A549 treated with DMSO at 1 μM for 4 hours (cell line): ENCODE measurements at places on chromosomes 12 and 14. TPM values are rescaled to one million over a fixed set of nuclear protein-coding genes. Genes with fewer than 3 reads are reported as not detected.

Gene ACYP1
- total RNA-seq, result 22.5 to 29.6 TPM (median 25.5 TPM) in 5 replicates

Gene BTBD6
- total RNA-seq, result 30.6 to 43.7 TPM (median 39.1 TPM) in 5 replicates

Gene C1QL4
- total RNA-seq, result 4.4 to 6.0 TPM (median 4.8 TPM) in 5 replicates

Gene PLEKHD1
- 0.02 to 0.07 TPM (median 0.04 TPM) in 4 of 5 replicates, not detected in the other for total RNA-seq

Gene KRT3
- total RNA-seq, result 0.05 to 0.07 TPM (median 0.05 TPM) in 3 of 5 replicates, not detected in the others

Gene HVCN1
- 0.48 to 0.81 TPM (median 0.62 TPM) in 5 replicates for total RNA-seq

Gene TTC5
- 20.0 to 26.9 TPM (median 21.8 TPM) in 5 replicates for total RNA-seq

Gene SIX6
- not detected in 5 replicates for total RNA-seq

Gene HCAR3
- total RNA-seq, result 0.14 to 0.36 TPM (median 0.33 TPM) in 5 replicates

Gene SLC7A8
- 0.25 to 0.69 TPM (median 0.34 TPM) in 5 replicates for total RNA-seq

Gene C12orf57
- 274 to 300 TPM (median 288 TPM) in 5 replicates for total RNA-seq

Gene GXYLT1
- 10.3 to 17.2 TPM (median 15.8 TPM) in 5 replicates for total RNA-seq

Gene IL22
- total RNA-seq, result not detected in 5 replicates

Gene TRPV4
- total RNA-seq, result 0.03 to 0.08 TPM (median 0.06 TPM) in 3 of 5 replicates, not detected in the others

Gene LRP1-AS
- total RNA-seq, result not detected in 5 replicates

Gene MAGOHB
- 48.3 to 56.6 TPM (median 52.1 TPM) in 5 replicates for total RNA-seq

Gene STAB2
- total RNA-seq, result 0.01 TPM in 2 of 5 replicates, not detected in the others

Gene RPL6
- 2,150 to 2,455 TPM (median 2,190 TPM) in 5 replicates for total RNA-seq

Gene FIGNL2
- 0.20 to 0.38 TPM (median 0.22 TPM) in 5 replicates for total RNA-seq

Gene DPY19L2
- total RNA-seq, result 1.3 to 2.4 TPM (median 1.8 TPM) in 5 replicates

Gene CCDC197
- total RNA-seq, result not detected in 5 replicates

Gene LRFN5
- not detected in 5 replicates for total RNA-seq

Gene ISCU
- 81.0 to 107 TPM (median 93.8 TPM) in 5 replicates for total RNA-seq

Gene PRIMA1
- 0.26 to 0.40 TPM (median 0.38 TPM) in 5 replicates for total RNA-seq

Gene SLCO1B1
- 0.33 to 0.49 TPM (median 0.38 TPM) in 5 replicates for total RNA-seq

Gene TPPP2
- not detected in 5 replicates for total RNA-seq

Gene LHX5
- total RNA-seq, result 0.02 TPM in 1 of 5 replicates, not detected in the others

Gene ZNF385A
- total RNA-seq, result 12.8 to 22.1 TPM (median 18.3 TPM) in 5 replicates

Gene NYNRIN
- total RNA-seq, result 0.19 to 0.40 TPM (median 0.20 TPM) in 5 replicates

Gene PAPOLA
- total RNA-seq, result 84.4 to 107 TPM (median 101 TPM) in 5 replicates

Gene INHBE
- total RNA-seq, result 0.07 to 0.22 TPM (median 0.15 TPM) in 4 of 5 replicates, not detected in the other

Gene NACA
- total RNA-seq, result 1,463 to 1,776 TPM (median 1,523 TPM) in 5 replicates

Gene DIP2B
- 15.6 to 20.6 TPM (median 19.9 TPM) in 5 replicates for total RNA-seq

Gene PPP1R1A
- total RNA-seq, result 0.07 to 0.08 TPM in 2 of 5 replicates, not detected in the others

Gene PTHLH
- total RNA-seq, result 37.6 to 41.9 TPM (median 40.6 TPM) in 5 replicates

Gene PYGL
- total RNA-seq, result 107 to 146 TPM (median 133 TPM) in 5 replicates

Gene RNF212B
- not detected in 5 replicates for total RNA-seq
